ENCODE measurements at places on chromosomes 5 and 9.

DNA sequence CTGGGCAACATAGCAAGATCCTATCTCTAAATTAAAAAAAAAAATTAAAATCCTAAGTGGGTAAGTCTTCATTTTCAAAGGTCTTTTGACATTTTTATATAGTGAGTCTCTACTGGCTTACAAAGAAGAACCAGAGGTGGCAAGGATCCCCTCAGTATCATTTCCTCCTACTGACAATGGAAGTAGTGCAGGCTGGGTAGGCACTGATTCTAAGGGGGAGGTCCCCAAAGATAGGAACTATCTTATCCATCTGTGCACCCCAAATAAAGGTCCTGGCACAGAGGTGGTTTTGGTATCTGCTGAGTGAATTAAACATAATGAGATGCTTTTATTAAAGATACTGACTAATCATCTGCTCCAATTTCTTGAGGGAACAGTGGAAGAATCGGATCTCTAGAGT is 4.2 kb downstream of the FAM193B start:
- DNase-seq, result no peak

DNA sequence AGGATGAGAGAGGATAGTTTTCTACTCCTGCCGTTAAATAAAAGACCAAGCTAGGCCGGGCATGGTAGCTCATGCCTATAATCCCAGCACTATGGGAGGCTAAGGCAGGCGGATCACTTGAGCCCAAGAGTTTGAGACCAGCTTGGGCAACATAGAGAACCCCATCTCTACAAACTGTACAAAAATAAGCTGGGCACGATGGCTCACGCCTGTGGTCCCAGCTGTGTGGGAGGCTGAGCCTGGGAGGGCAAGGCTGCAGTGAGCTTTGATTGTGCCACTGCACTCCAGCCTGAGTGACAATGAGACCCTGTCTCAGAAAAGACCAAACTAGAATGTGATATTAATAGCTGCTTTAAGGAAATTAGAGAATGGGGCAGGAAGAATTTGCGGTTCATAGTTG is 158.4 kb downstream of the NIPBL start:
- no peak for DNase-seq

DNA sequence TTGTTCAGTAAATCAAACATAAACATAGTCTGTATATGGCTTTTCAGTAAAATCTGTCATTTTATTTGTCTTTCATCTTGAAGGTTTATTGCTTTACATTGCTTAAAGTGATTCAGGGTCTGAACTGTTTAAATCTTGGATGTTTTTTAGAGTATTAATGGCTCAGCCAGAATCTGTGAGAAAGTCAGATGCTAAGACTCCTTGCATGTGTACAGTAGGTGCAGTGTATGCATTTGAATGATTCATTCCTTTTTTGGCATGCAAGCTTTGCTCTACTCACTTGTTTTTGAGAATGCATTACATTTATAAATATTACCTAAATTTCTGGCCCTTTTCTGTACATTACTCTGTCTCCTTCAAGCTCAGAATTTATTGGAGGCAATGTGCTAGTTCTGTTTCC is 271.0 kb upstream of the RIOK2 start:
- no peak for DNase-seq

DNA sequence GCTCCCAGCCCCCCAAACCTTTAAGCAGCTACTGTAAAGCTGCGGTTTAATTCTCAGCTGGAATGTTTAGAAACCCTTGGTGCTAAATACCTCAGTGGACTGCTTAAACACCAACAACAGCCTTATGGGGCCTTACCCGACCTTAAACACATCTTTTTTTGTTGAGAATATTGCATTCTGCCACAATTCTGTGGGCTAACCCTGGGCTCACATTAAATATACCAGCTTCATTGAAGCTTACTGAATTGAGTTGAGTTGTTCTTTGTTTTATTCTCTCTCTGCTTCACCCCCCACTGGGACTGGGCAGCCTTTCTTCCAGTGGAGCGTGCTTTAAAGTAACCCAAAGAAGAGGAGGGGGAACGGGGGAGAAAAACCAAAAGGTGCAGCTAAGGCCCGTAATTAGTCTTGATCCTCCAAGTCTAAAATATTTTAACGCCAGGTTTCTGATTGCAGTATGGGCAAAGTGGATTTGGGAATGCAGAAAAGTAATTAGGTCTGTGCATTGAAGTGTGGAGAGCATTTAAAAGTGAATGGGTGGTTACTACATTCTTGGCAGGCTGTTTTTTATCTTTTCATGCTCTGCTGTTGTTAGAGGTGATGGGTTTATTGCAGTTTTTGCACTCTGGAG is 281.2 kb downstream of the NR2F1-AS1 start:
- no peak for DNase-seq

DNA sequence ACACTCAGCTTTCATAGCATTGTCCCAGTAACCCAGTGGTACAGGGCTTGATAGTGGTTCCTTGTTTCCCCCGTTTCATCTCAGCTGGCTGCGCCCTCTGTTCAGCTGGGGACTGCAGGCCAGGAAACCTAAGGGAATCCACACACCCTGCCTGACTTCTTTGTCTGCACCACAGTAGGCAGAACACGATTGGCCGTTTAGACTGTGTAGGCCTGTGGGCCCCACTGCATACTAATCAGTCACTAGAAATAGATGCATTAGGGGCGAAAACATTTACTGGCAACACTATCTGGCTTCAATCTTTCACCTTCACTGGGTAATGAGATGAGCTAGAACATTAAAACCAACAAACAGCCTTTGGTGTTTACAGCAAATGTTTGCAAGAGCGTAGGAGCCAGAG is 512.7 kb upstream of the BRINP1 start:
- DNase-seq, result no peak
